Spleen (tissue), 13 donors: ENCODE measurements at places on chromosomes 1 and 21.

- no peaks in the 10 kb centered on the region for H3K36me3 ChIP-seq
- no peak within 1 kb of the TSS for H3K27ac ChIP-seq
- H3K4me1 ChIP-seq: peaks cover 15% of the 10 kb centered on the region
- H3K27me3 ChIP-seq: no peaks in the 10 kb centered on the region
- no peak for DNase-seq
Measured at GRCh38 chr1:207910591-207911354, at the start of gene CD34. Gene CD34, minus strand, starts transcription at chr1:207911125. Its CDS starts 45 bp downstream, at chr1:207911080.

DNA sequence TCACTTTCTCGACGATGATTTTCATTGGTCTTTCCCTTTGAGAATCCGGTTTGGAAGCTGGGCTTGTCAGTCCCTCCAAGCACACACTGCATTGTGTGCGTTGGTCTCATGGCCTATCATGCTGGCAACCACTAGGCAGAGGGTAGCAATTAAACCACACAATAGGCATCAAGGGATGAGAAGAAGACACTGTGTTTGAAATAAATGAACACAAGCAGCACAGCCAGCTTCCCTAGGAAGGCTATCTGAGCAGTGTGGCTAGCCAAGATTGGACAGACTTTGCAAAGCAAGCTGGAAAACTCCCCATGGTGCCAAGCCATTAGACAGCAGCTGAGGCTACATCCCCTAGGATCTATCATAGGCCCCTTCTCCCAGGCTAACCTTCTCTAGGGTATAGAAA, 288.7 kb downstream of the NUF2 start:
- H3K27me3 ChIP-seq: no peaks in the 10 kb centered on the region
- H3K4me3 ChIP-seq: no peak overlapping the region

GRCh38 chr21:26732432-26733221, 112.6 kb downstream of the ADAMTS1 start:
- no peak for DNase-seq
- no peaks in the 10 kb centered on the region for H3K27me3 ChIP-seq
- no peaks in the 10 kb centered on the region for H3K4me1 ChIP-seq
- no peaks in the 10 kb centered on the region for H3K36me3 ChIP-seq
- H3K4me3 ChIP-seq: no peak overlapping the region

GRCh38 chr21:45225741-45226327, 61.9 kb downstream of the POFUT2 start:
- H3K36me3 ChIP-seq: peaks cover 30% of the 10 kb centered on the region
- H3K27ac ChIP-seq: no peak overlapping the region
- H3K4me3 ChIP-seq: no peak overlapping the region
- H3K27me3 ChIP-seq: no peaks in the 10 kb centered on the region
